Right lobe of liver (tissue), 6 donors: ENCODE measurements at places on chromosomes 2 and 18. TPM values are rescaled to one million over a fixed set of nuclear protein-coding genes. Genes with fewer than 3 reads are reported as not detected.

ZNF804A gene
- total RNA-seq = not detected

SCG2 gene
- total RNA-seq = not detected

GPN1 gene
- total RNA-seq = 11.9 TPM

PRSS56 gene
- total RNA-seq = 0.19 TPM

ERBB4 gene
- 0.59 TPM for total RNA-seq

ATP8B1 gene
- total RNA-seq = 17.6 TPM

RAMP1 gene
- 18.3 TPM for total RNA-seq

IL36G gene
- not detected for total RNA-seq
